ENCODE measurements at places on chromosomes 5 and 9.

- peak; percentile 49 for DNase-seq
Measured at GRCh38 chr9:12702160-12702758, 9.1 kb downstream of the TYRP1 start.

DNA sequence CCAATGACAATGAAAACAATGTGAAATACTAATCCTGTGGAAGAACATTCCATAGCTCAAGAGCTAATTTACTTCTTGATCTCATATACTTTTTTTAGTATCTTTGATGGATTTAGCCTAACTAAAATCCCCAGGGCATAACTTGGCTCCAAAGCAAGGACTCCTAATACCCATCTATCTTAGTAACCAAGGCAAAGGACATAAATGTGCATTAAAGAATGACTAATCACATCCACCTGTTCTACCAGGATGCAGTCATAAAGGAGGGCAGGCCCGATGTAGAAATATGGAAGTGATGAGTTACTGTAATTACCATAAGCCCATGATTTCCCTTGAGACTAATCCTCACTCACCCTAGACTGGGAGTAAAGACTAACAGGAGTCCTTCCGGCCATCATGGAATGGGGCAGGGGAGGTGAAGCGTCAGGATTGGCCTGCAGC is 56.9 kb downstream of the KIF24 start:
- no peak for DNase-seq

GRCh38 chr5:64759960-64760660 is 8.4 kb downstream of the SREK1IP1 start:
- DNase-seq = no peak

GRCh38 chr9:16601991-16602390 is 268.5 kb downstream of the BNC2 start:
- no peak for DNase-seq

- DNase-seq = no peak
Measured at GRCh38 chr9:85639675-85640186, 102.0 kb downstream of the AGTPBP1 start.

DNA sequence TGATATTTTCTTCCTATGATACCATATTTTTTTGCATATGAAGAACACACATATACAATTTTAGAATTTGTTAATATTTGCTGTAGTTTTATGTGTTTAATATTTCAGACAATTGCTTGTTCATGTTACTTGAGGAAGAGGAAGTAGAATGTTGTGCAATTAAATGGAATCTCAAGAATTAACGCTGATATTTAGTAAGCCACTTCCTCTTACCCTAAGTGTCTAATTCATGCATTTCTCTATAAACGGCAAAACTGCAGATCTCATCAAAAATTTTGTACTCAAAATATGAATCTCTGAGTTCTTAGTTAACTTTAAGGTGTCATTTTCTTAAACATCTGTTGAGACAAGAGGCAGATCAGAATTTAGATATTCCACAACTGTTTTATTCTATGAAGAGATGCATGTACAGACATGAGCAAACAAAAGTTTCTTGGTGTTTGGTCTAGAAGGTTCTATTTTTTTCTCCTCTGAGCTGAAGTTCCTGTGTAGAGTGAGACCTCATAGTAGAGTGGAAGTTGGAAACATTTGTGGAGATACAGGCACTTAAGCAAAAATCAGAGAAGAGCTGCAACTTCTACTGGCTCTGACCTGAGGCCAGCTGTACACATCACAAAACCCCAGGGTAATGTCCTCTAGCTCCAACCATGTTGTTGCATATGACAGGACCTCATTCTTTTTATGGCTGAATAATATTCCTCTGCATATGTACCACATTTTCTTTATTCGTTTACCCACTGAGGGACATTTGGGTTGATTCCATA is 16.6 kb upstream of the TGFBI start:
- no peak for DNase-seq

DNA sequence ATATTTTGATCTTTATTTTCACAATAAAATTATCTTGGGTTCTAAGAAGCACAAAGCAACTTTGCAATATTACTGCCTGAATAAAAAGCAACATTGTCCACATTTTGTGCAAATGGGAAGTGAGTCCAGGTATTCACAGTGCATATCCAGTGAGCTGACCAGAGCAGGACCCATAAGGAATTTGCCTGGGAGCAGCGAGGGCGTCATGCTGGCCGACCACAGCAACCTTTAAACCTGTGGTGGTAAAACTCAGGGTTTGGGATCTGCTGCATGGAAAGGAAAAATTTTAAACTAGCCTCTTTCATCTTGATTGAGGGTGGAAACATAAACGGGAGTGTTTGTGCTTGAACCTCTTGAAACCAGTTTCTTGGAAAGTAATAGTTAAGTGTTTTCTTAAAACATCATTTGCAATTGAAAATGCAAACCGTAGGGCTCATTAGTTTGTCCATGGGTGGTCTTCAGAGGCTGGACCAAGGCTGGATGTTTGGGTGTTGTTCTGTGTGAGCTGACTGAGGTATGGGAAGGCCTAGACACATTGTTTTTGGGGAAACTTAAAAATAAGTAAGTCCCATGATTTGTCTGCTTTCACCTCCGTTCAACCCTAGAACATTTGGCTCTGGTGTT is 85.0 kb upstream of the ANKH start:
- DNase-seq = no peak

Data from fibroblast of skin of left quadriceps (primary cell).